ENCODE measurements at places on chromosomes 12 and 14.
A peak's percentile ranks its signal among the peaks of the same experiment; 100 is the strongest.

- no peak for DNase-seq
These were observed 228.3 kb downstream of the TMEM132D start for GRCh38 chr12:129675496-129675895.

GRCh38 chr14:50704454-50705010 lies 36.4 kb upstream of the SAV1 start:
- no peak for DNase-seq

- no peak for DNase-seq
These were observed 311.3 kb downstream of the DPF3 start for GRCh38 chr14:72582582-72582981.

DNA sequence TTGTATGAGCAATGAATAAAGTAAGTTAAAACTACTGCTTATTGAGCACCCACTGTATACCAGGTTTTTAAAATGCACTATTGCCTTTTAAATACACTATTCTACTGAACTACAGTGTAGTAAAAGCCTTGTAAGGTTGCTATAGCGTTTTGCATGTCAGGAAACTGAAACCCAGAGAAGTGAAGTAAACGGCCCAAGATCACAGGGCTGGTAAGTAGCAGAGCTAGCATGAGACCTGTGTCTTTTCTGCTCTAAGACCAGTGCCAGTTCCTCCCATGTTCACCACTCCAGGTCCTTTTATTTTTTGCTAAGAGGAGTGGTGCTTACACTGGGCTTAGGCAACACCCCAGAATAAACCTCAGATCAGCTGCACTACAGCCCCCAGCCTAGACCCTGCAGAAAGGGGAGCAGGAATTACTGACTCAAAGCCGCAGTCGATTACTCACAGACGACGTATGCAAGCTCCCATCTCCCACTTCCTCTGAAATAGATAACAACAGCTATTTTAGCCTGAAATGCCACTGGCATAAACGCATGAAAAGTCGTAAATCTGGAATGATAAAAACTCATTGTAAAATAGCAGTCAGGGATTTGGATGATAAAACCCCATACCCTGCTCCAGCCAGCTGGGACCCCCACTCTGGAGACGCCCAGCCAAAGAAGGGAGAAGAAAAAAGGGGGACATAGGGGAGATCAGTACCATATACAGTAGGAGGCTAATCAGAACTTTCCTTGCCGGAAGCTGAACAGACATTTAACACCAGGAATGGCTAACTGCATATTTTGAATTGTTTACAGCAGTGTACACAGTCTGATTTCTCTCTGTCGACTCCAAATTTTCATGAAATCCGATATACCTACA lies 108.3 kb downstream of the NUAK1 start:
- DNase-seq, result no peak

DNA sequence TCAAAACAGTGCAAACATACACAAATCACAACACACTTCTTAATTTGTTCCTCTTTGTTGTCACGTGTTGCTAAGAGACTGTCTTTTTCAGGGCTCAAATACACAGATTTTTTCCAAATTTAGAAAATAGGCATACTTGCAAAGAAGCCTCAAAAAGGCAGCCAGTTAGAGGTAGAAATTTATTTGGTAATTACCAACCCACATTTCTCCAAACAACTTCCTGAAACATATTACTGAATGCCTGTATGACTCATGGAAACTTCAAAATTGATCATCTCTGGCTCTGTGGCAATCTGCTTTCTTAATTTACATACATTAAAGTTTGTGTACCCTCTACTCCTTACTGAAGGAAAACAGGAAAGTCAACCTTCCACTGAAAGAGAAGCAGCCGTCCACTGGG lies 36.4 kb downstream of the PPM1H start:
- DNase-seq, result no peak

DNA sequence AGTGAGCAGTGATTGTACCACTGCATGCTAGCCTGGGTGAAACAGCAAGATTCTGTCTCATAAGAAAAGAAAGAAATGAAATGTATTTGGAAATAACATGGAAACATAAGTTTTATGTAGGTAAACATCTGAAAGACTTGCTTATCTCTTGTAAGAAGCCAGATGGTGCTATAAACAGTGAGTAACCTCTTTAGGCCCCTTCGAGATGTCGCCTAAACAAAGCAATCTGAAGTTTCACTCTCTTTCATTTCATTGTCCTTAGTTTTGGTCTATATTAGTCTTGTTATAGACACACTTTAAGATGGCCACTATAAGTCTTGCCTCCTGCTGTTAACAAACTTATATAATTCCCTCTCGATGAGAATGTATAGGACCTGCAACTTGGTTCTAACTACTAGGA lies 472.6 kb upstream of the ATP2B1 start:
- no peak for DNase-seq

- DNase-seq, result no peak
These were observed 791 bp downstream of the TMEM233 start for GRCh38 chr12:119594399-119594730.

- DNase-seq, result no peak
These were observed 89.0 kb downstream of the STON2 start for GRCh38 chr14:81311141-81311540.

DNA sequence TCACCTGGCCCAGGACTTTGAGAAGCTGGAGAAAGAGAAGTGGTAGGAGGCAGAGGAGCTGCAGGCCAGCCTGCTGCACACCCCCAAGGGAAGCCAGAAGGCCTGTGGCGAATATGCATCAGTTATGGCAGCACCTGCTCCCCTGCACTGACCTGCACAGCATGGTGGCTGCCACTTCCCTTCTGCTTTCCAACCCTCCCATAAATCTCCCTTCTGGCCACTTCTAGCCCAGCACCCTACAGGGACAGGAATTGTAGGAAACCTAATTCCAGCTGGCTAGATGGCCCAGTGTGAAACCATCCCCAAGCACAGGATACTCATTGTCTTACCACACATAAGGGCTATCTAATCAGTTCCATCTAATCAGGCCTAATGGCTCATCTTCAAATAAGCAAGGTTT lies 136.3 kb downstream of the TBX3 start:
- no peak for DNase-seq

DNA sequence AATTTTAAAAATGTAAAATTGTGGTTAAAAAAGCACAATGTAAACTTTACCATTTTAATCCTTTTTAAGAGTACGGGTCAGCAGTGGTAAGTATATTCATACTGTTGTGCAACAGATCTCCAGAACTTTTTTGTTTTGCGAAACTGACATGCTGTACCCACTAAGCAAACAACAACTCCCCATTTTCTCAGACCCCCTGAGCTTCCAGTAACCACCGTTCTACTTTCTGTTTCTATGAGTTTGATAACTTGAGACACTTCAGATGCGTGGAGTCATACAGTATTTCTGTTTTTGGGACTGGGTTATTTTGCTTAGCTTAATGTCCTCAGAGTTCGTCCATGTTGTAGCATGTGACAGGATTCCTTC lies 38.0 kb downstream of the CHST11 start:
- DNase-seq, result no peak

DNA sequence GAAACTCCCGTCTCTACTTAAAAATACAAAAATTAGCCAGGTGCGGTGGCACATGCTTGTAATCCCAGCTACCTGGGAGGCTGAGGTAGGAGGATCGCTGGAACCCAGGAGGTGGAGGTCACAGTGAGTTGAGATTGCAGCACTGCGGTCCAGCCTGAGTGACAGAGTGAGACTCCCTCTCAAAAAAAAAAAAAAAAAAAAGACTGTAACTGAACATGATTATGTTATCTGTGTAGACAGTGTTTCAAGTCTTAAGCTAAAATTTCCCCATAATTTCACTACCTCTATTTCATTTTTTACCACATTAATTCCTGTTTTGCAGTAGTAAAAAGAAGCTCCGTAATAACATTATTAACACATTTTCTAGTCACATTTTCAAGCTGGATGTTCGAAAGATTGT lies 5.4 kb downstream of the PLBD1 start:
- DNase-seq, result no peak

GRCh38 chr12:95978351-95978750 lies 17.8 kb downstream of the HAL start:
- DNase-seq, result no peak

DNA sequence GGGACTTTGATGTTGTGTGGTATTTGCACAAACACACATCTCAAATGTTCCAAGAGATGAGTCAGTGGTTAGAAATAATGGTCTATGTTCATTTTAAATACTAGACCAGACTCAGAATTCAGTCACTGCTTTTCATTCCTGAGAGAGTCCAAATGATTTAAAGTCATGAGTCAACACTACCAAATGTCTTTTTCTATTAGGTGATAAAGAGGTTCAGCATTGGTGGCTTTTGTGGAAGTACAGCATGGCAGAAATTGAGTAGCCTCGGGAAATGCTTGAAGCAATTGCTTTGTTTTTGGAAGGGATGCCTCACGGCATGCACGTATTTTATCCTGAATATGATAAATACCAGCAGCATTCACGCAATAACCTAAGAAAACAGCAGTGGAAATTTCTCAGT lies 115.7 kb downstream of the DIO2 start:
- no peak for DNase-seq

- DNase-seq, result no peak
These were observed 27.8 kb downstream of the AACS start for GRCh38 chr12:125092872-125093680.

DNA sequence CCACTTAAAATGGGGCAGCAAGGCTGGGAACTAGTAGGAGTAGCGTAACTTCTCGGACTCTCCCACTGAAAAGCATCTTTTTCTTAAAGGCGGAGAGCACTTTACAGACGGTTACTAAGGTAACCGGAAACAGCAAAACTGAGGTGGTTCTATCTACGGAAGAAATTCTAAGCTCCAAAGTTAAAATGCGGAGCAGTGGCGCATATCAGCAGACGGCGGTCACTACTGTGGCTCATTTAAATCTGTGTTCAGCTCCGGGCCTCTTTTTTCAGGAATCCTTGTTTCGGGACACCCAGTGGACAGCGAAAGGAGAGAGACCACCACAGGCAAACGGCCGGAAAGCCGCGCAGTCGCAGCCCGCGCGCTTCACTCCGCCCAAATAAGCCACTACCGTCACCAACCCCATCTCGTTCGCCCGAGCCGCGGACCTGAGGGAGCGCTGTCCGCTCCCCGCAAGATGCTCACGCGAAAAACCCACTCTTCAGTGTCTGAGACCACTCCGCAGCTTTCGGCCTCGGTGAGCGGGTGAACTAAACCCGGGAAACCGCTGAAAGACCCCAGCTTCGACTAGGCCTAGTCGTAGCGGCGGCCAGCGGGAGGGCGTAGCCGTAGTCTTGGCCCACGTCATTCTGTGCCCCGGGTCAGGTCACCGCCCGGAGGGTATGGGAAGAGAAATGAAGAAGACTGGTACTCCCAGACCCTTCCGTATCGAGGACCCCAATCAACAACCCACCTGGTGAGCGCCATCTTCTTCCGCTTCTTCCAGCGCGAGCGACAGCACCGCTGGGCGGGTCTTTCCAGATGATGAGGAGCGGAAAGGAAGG lies at the start of gene SNW1:
Gene SNW1, minus strand, starts transcription at position 776 of the 824 bp plus-strand sequence. Its CDS starts 29 bp downstream, at position 747.
- peak; percentile 87 for DNase-seq

DNA sequence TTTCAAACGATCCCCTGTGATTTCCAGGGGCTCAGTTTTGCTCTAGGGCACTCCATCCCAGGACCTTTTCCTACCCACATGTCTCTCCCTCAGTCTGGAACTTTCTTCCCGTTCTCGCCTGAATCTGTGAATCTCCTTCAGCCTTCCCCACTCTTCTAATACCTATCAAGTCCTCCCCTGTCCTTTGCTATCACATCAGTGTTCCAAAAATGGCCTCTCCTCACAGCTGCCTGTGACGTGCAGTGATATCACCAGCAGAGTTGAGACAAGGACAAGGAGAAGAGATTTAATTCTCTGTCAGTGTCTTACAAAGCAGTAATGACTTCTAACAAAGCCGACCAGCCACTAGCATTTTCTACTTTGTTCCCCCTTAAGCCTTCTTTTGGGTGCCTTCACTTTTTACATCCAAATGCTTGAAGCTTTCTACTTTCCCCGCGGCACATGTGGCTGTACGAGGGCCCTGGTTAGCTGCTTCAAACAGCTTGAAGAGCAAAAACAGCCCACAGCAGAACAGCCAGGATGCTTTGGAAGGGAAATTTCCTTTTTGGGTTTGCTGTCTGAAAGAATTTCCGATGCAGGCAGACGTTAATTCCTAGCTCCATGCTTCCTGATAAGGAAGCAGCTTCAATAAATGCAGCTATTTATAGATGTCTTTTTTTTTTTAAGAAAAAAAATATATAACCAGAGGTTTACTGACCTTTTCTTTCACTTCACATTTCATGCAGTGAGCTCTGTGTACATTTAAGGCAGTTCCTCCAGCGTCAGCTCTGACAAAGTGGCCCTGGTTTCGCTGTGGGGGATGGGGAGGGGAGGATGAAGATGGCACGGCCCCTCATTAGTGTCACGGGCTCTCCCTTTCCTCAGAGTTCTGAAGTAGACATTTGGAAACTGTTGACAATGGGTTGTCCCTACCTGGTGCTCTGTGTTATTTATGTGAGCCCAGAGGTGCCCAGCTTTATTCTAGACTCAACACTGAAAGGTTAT lies 109.3 kb downstream of the ETV6 start:
- no peak for DNase-seq

DNA sequence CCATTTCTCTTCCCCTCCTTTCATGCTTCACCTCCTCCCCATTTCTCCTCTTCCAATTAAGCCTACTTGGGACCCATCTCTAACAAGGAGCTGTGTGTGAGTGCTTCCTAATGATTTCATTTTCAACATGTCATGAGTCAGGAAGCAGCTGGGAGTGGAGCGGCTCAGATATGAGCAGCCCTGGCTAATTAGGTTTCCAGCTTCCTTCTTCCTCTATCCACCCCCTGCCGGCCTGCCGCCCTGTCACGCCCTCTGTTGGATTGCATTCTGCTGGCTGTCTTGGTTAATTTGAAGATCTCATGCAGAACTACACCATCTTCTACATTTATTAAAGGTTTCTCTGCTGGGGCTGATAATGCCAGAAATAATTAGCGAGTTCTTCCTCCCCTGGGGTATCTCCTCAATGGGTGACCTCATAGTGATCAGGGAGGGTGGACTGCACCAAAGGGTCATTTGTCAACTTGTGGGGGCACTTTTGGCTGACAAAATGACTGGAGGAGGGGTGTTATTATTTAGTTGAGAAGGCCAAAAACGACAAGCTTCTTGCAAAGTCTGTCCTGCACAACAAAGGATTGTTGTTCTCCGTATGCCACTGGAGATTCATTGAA lies 300.9 kb upstream of the SRRM4 start:
- DNase-seq, result no peak

GRCh38 chr12:45557016-45557415 lies 172.5 kb upstream of the ARID2 start:
- DNase-seq, result no peak

DNA sequence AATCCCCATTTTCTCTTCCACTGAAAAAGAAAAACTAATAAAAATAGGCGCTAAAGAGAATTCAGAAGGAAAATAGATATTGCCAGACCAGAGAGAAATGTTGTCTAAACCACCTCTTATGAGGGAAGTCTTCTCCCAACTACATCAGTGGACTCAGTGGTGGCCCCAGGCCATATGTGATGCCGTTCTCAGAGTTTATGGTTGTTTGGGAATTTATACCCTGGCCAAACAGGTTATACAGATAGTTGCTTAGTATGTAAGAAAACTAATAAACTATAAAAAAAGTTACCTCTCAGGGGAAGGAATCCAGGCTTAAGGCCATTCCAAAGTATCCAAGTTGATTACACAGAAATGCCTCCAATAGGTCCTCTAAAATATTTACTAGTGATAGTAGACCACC lies 103.4 kb upstream of the RBM19 start:
- DNase-seq, result no peak
